Activated naive CD8-positive, alpha-beta T cell treated with anti-CD3 and anti-CD28 coated beads for 36 hours (primary cell): ENCODE measurements at places on chromosomes 2 and 18.

GRCh38 chr2:179856205-179856604 lies 5.2 kb downstream of the ZNF385B start:
- no peak for DNase-seq

GRCh38 chr2:72896446-72896845 lies 9.2 kb downstream of the SPR start:
- DNase-seq = no peak

- no peak for DNase-seq
Observed at GRCh38 chr2:152106464-152106863, 7.6 kb upstream of the CACNB4 start.

- no peak for DNase-seq
Observed at GRCh38 chr18:23217781-23218180, 82.5 kb downstream of the CABLES1 start.

GRCh38 chr18:61545281-61546245 lies 212.3 kb downstream of the CDH20 start:
- no peak for DNase-seq

DNA sequence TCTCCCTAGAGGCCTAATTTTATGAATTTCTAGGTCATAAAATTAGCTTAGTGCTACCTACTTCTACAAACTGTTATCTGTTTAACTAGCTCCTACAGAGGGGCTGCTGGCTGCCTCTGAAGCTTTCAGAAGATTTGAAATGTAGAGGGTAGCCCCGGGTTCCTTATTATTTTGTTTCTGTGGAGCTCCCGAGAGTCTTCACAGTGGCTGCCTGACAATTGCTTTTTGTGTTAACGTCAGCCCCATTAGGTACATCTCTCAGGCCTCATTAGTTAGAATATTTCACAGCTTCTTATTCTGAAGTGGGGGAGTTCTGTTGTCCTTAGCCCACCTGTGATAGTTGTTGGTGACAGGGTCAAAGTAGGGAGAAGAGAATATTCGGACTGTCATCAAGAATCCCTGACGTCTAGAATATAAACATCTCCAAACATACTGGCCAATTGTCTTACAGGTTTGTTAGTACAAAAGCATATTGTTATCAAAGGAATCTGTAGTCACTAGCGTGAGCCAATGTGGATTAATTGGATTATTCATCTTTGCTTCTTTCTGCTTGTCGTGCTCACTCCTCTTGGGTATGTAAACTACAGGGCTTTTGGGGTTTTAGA lies 77.5 kb downstream of the DIS3L2 start:
- no peak for DNase-seq

GRCh38 chr2:12407160-12407559 lies 309.6 kb upstream of the TRIB2 start:
- no peak for DNase-seq
